Motor neuron (in vitro differentiated cells): ENCODE measurements at places on chromosomes 2 and 18. TPM values are rescaled to one million over a fixed set of nuclear protein-coding genes. Genes with fewer than 3 reads are reported as not detected.

DNA sequence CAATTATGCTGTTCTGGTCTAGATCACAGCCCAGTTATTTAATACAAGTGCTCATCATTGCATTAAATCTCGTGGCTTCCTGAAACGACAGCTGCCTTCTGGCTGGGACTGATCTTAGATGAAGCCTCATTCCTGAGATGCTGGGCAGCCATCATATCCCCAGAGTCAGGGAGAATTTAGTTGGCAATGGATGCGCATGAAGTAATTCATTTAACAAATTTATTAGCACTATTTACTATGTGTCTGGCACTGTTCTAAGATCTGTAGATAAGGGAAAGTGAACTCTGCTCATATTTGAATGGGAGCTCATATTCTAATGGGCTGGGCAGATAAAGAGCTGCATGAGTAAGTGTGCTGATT lies 244.7 kb downstream of the KCNS3 start:
- no peak for ATAC-seq

DNA sequence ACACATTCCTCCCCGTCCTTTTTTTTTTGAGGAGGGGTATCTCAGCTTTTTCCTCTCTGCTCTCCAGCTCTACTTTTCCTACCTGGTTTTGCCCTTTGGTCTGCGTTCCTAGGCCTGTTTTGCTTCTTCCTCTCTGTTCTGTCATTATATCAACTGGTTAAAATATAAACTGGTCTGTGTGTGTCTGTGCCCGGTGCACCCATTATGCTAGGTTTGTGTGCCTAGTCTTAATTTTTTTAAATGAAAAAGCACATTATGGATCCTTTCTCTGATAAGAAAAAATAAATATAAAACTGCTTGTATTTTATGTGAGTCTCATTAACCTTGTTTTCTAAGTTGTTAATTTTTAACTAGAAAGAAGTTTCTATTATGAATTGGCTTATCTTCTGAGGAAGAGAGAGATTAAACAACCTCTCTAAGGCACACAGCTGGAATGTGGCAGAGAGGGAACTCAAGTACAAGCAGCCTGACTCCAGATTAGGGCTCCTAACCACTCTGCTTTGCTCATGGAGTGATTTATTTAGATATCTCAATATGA lies 17.4 kb downstream of the SLC38A11 start:
- ATAC-seq: no peak

GRCh38 chr2:213187833-213188532 lies 36.6 kb upstream of the IKZF2 start:
- no peak for ATAC-seq

DNA sequence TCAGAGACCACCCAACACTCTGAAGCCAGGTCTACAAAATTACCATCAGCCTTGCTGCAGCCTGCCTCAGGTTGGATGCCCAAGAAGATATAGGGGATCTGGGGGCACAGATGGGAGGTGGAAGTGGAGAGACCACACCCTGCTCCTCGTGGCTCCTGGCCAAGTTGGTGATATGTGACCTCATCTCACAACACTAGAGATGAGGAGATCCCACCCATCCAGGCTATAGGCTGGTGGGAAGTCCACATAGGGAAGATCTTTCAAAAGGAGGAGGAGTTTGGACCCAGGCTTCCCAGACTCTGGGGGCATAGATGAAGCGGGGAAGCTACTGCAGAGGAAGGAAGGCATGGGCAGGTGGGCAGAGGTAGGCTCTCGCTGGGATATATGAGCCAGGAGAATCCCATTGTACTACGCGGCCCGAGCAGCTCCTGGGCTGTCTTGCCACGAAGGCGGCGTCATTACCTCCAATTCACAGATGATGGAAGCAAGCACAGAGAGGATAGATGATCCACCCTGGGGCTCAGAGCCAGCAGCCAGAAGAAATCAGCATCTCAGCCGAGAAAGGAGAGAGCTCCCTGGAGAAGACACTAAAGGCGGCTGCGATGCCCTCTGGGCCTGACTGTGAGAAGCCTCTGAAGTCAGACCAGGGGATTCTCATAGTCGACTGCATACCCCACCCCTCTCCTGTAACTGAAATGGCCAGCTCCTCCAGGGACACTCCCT lies 96.0 kb downstream of the RHOB start:
- peak; percentile 83 for ATAC-seq

DNA sequence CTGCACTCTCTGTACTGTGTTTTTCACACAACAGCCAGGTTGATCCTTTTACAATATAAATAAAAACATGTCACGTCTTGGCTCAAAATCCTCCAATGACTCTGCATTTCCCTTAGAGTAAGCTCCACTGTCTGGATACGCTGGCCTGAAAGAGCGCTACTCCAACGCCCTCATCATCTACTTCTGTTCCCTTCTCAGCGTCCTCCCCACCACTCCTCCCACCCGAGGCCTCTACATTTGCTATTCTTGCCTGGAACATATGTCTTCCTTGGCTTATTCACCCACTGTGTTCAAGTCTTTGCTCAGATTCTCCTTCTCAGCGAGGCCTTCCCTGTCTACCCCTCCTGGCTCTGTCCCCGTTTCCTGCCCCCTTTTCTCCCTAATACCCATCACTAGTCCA lies 37.6 kb downstream of the EPB41L3 start:
- no peak for ATAC-seq

- no peak for ATAC-seq
Measured at GRCh38 chr2:85705680-85706039, 11.5 kb downstream of the GNLY start.

DNA sequence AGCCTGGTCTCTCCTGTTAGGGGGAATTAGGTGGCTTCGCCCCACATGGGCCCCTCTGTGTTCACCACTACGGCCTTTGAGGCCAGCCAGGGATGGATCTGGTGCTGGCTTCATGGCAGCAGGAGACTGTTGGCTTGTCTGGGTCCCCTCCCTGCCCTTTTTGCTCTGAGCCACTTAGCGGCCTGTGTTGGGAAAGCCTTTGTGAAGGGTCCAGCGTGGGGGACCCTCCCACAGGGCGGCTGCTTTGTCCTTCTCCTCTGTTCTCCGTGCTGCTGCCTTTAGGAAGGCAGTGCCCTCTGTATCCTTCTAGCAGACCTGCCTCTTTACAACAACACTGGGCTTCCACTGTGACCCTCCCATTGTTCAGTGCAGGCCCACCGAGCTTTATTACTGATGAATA lies 118.4 kb downstream of the TSN start:
- ATAC-seq: peak; percentile 52

GRCh38 chr2:48566592-48567310 lies 36.8 kb downstream of the STON1 start:
- peak; percentile 33 for ATAC-seq

GRCh38 chr2:218877331-218877730 lies 3.3 kb upstream of the WNT10A start:
- no peak for ATAC-seq

DNA sequence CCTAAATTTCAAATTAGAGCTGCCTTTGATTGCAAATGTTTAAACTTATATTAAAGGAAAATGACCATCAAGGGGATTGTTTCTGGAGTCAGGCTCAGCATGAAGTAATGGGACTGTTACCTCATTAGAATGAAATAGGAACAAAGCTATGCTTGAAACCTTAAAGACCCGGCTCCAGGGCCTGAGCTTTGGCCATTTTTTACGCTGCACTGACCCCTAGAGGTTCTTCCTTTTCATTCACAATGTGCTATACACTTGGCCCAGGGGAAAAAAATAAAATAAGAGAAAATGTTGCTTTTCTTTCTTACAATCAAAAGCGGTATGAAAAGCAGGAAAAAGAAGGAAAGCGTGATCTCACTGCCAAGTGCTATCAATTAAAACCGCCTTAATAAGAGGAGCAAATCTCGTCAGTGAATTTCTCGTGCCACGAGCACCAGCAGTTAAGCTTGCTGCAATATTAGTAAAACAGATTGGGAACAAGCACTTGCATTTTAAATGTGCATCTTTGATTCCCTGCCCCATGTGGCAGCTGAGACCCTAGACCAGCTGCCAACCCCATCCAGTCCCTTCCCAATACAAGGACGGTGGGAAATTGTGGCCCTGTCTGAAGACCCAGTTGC lies 96.6 kb downstream of the MBD2 start:
- peak; percentile 88 for ATAC-seq

- no peak for ATAC-seq
Measured at GRCh38 chr18:65852273-65852672, 101.5 kb downstream of the CDH7 start.

DNA sequence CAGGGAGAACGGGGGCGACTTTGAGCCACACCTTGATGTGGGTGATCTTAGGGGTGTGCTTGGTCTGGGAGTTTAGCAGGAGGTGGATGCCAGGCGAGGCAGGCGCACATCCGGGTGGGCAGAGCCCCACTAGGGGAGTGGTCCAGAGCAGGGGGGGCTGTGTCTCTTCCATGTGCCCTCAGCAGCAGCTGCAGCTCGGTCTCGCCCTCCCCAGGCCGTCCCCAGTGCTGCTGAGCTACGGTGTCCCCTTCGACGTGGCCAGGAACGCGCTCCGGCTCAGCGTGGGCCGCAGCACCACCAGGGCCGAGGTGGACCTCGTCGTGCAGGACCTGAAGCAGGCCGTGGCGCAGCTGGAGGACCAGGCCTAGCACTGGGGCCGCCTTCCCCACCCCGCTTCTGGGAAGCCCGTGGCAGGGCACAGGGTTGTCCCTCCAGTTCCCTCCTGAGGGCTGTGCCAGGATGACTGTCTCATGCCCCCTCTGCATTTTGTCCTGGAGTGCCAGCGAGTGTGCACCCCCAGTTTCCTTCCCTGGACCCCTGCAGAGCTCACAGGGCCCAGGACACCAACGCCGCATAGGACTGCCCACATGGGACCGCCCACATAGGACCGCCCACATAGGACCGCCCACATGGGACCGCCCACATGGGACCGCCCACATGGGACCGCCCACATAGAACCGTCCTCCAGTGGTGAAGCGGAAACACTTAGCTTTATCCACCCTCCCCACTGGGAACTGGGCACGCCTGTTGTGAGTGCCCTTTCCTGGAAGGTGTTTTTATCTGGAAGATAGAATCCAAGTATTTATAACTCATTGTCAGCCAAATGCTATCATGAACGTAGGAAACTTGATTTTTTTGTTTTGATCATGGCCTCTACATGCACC lies 1.9 kb upstream of the ESPNL start:
- peak; percentile 94 for ATAC-seq

DNA sequence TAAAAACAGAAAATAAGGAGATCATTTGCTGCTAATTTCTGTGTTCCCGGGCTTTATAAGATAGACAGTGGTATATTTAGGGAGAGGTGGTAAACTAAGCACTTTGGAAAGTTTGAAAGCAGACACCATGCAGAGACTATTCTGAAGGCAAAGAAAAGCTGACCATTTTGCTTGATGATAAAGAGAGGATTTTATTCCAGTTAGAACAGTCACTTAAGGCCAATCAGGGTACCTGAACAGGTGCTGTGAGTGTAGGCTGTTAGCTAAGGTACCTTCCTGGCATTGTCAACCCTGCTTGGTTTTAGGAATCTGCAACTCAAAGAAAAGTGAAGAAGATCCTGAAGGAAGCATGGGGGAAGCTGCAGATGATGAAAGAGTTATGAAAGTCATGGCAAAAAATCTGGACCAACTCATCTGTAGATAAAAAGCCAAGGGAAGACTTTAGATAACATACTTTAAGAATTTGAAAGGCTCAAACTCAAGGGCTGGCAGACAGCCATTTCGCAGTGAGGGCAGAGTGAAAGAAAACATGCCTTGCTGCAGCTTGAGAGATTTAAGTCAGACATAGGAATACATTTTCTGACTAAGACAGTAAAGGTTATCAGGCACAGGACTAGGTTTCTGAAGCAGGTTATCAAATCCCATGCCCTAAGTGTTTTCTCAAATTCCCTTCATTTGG lies 80.1 kb upstream of the ARL5A start:
- no peak for ATAC-seq

DNA sequence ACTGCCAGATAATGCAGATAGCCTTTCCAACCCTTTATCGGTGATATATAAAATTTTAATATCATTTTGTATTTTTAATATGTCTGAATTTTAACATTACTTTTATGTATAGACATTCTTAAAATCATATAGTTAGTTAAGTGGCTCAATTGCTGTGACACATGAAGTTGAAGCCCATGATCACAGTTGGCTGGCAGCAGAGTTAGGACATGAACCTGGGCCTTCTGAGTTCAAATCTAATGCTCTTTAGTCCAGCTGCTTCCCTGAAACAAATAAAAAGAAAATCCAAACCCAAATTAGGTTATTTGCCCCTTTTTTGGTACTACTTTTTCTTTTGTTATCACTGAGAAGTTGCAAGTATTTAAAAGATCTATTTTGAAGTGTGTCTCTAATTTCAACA lies 5.6 kb downstream of the ELP2 start:
- no peak for ATAC-seq

GRCh38 chr2:5064687-5065086 lies 627.5 kb upstream of the SOX11 start:
- no peak for ATAC-seq

DNA sequence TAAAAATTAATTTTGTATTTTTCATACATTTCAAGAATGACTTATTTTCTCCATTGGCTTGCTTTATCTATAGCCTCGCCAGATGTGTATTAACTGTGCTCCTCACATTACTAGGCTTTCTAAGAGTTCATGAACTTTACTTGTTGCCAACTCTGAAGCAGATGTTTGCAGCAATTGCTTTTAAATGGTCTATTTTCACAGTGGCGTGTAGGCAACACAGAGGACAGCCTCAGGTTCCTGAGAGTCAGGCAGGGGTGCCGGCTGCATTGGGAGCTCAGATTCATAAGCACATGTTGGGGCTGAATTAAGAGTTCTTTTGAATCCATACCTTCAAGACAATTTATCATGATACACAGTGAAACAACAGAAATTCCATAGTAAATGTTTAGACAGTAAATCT lies 179.2 kb upstream of the PXDN start:
- ATAC-seq: no peak

GRCh38 chr2:219508971-219509779 lies 5.1 kb upstream of the ASIC4 start:
- ATAC-seq: no peak

DNA sequence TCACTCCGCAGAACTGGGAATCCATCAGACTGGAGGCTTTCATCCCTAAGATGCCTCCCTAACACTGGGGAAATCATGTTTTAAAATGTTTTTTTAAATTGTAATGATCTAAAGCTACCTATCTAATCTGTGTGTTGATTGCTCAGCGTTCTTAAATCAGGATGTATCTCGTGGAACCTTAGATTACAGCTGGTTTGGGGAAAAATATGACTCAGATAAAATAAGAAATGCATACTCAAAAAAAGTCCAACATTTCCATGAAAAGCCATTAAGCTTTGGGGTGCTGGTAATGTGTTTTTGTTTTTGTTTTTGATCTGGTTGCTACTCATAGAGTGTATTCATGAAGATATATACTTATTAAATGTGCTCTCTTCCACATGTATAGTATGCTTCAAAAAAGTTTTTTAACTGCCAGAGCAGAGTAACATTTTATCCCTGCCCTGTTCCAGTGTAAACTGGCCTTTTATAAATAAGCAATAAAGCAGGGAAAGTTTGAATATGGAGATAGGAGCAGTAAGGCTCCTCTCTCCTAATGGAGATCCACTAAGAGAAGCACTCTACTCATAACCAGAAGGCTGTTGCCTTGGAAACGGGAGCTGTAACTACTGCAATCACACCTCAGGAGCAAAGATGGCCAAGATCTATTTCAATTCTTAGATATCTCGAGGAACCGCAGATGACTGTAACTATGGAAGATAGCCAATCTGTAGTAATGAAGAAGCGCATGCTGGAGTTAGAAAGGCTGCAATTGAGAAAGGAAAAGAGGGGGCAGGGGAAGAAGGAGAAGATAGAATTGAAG lies 41.6 kb downstream of the ANKRD44 start:
- peak; percentile 64 for ATAC-seq

Gene PAX8
- 3.1 and 4.5 TPM in 2 replicates for total RNA-seq

Gene TUBA3E
- 0.25 TPM in 1 of 2 replicates, not detected in the other for total RNA-seq

Gene GLI2
- total RNA-seq: 0.38 and 0.45 TPM in 2 replicates

Gene TOGARAM2
- total RNA-seq: 0.75 and 0.87 TPM in 2 replicates

Gene FBXO41
- total RNA-seq: 6.4 and 6.9 TPM in 2 replicates

Gene ATP6V1B1
- total RNA-seq: 5.0 and 5.9 TPM in 2 replicates

Gene ANKRD29
- total RNA-seq: 6.9 and 8.8 TPM in 2 replicates

Gene HOXD13
- total RNA-seq: 0.31 and 1.2 TPM in 2 replicates

Gene FTCDNL1
- total RNA-seq: 0.41 and 0.75 TPM in 2 replicates

Gene UGT1A10
- not detected in 2 replicates for total RNA-seq

Gene RAMP1
- total RNA-seq: 1.5 and 3.7 TPM in 2 replicates
